ENCODE measurements at places on chromosomes 6 and 20.

GRCh38 chr20:44495802-44496481, 20.3 kb downstream of the TTPAL start:
- no peak for DNase-seq

GRCh38 chr6:109082188-109082577, 12.5 kb downstream of the SESN1 start:
- DNase-seq, result no peak

- DNase-seq, result no peak
These were observed 151.2 kb downstream of the TFAP2C start for GRCh38 chr20:56780266-56780665.

- DNase-seq, result no peak
These were observed 159.6 kb downstream of the SASH1 start for GRCh38 chr6:148502083-148502772.

- DNase-seq, result no peak
These were observed 38.5 kb downstream of the PLCG1 start for GRCh38 chr20:41175727-41176330.

- DNase-seq, result no peak
These were observed 143.4 kb downstream of the DHX35 start for GRCh38 chr20:39105551-39105950.

- DNase-seq, result no peak
These were observed 239.6 kb upstream of the ASCC3 start for GRCh38 chr6:101120747-101121146.

DNA sequence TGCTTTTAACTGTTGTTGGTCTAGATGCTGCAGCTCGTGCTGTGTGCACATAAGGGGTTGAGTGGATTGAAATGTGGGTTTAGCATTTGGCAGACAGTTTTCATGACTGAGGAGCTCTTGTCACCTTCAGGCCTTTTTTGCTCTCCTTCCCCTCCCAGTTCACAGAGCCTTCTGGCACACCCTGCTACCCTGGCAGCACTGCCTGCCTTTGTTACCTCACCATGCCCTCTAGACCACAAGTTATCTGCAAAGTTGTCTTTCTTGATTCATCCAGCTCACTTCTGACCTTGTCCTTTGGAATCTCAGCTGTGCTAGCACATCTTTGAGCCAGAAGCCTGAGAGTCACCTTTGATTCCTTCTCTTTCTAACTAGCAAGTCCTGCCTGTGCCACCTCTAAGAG, 348.9 kb upstream of the ZFP64 start:
- no peak for DNase-seq

GRCh38 chr20:47490795-47491194, 10.9 kb upstream of the NCOA3 start:
- DNase-seq, result no peak

DNA sequence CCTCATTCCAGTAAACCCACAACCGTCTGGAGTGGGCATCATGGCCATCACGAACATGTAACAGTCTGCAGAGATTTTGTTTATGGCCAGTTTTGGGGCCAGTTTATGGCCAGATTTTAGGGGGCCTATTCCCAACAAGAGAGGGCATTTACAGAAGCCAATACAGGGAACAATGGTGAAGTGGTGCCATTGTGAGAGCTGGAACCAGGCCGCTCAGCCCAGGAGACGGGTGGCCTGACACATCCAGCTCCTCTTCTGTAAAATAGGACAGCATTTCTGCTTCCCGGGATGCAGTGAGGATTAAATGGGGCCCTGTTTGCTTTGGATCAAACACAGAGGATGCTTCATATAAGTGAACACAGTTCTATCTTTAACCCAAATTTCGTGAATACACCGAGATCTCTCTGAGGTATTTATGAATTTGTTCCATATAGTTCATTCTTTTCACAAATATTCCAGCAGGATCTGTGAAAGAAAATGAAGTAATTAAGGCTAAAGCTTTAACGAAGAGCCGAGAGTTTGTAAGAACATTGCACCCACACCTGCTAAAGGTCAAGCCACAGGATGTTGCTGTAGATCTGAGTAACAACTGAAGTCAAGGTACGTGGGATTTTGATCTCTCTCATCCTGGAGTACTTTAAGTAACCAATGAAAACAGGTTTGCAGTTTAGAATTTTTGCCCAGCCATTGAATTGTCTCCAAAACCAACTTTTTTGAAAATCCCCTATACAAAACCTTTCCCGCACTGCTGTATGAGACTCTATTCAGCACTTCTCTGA, 14.5 kb upstream of the SIRPG start:
- DNase-seq, result no peak

- no peak for DNase-seq
These were observed 54.3 kb downstream of the PPP1R14C start for GRCh38 chr6:150196942-150197745.

DNA sequence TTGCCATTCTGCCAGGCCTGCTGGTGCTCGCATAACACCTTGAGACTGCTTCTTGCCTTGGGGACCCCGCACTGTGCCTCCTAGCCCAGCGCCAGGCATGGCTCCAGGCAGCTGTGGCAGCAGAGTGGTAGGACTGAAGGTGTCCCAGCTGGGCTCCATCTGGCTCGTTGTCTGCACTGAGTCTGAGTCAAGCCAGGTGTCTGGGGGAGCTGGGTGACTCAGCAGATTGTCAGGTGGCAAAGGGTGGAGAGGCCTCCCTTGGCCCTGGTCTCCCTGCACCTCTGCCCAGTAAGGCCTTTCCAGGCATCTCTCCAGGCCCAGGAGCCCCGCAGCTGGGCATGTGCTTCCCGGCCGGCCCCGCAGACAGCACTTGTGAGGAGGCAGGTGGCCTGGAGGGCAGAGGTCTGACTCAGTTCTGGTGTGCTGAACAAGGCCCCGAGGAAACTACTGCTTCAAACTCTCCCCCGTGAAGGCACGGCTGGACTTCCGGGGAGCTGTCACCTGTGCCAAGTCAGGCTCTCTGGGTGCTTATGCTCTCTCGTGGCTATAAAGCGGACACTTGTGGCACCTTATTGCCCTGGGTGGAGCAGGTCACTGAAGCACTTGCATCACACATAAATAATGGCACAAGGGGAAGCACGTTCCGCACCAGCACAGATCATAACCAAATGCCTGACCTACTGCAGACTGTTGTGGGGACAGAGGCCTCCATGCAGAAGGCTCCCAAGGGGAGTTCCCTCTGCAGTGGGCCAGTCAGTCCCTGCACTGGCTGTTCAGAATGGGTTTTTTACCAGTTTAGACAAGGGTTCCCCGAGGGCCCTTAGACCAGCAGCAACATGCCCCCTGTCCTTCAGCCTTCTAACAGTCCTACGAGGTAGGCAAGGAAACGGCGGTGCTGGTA, 27.5 kb downstream of the FOXC1 start:
- DNase-seq, result no peak

GRCh38 chr20:16758454-16759180, 10.5 kb downstream of the OTOR start:
- no peak for DNase-seq

GRCh38 chr20:58175836-58176235, 52.6 kb downstream of the ANKRD60 start:
- no peak for DNase-seq

DNA sequence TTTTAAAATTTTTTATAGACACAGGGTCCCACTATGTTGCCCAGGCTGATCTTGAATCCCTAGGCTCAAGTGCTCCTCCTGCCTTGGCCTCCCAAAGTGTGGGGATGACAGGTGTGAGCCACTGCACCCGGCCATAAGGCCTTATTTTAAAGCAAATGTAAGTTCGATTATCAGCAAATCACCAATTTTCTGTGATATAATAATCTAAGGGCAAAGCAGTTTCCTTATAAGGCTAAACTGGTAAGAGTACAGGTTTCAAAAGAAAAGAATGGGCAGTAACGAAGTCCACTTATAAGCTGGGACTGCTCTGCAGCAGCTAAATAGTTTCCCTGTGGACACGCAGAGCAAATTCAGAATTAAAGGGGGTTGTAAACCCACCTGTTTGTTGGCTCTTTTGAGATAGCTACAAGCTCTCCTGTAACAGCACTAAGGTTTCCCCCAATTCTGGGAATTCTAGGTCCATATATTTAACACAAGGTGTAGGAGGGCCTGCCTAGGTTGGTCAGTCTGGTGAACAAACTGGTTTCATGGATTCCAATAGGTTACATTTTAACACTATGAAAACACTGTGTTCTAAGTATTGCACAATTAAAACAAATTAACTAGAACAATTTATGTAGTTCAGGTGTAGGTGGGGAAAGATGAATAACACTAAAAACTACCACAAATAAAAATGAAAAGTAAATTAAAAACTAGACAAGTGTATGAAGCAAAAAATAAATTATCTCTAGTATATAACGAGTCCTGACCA, 26.3 kb downstream of the LHFPL5 start:
- no peak for DNase-seq

DNA sequence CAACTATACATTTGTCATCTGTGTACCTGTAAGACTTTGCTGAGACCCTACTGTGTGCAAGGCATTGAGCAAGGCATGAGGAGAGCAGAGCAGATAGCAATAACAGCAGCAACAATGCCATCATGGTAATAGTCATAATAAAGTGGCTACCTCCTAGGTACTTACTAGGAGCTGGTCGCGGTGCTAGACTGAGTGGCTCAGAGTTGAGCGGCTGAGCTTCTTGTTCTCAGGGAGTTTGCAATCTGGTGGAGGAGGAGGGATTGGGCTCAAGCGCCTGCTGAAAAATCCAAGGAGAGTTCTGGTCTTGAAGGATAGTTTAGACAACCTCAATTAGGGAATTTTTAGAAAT, 25.3 kb upstream of the CCDC167 start:
- no peak for DNase-seq

- no peak for DNase-seq
These were observed 218.2 kb downstream of the OR2B2 start for GRCh38 chr6:27693766-27694546.

DNA sequence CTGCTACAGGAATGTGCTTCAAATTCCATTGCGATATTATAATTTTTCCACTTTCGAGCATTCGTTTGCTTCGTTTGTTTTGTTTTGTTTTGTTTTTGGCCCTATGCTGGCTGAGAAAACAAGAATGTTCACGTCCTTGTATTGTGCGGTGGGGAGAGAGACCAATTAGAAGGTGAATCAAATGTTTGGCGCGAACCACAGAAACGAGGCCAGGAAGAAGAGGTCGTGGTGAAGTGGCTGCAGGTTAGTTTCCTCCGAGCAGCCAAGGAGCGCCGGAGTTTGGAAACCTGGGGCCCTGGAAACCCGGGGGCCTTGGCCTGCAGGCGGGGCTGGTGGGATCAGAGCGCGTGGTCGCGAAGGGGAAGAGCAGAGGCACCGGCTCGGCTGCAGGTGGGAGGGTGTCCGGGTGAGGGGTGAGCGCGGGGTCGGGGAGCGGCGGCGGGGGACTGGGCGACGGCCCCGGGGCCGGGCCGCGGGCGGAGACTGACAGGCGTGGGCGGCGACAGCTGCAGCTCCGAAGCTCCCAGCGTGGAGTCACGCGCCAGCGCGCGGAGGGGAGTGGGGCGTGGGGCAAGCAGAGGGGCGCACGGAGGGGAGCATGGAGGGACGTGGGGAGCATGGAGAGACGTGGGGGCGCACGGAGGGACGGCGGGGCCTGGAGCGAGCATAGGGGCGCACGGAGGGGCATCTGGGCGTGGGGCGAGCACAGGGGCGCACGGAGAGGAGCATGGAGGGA, 141.5 kb upstream of the PDE10A start:
- DNase-seq, result no peak

DNA sequence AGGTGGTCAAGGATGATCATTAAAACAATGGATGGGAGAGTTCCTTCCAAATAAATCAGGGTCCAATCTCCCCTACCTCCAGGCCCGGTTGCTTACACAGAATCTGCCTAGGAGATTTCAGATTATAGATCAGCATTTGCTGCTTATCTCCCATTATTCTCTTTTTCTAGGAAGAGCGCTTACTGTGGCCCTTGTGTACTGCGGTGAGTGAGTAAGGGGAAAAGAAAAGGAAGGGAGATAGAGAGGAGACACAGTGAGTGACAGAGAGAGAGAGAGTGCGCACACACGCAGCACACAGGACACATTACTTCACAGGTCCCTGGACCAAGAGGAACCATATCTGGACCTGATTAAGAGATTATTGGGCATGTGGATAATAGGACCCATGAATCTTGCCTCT, 6.2 kb downstream of the LATS1 start:
- no peak for DNase-seq

DNA sequence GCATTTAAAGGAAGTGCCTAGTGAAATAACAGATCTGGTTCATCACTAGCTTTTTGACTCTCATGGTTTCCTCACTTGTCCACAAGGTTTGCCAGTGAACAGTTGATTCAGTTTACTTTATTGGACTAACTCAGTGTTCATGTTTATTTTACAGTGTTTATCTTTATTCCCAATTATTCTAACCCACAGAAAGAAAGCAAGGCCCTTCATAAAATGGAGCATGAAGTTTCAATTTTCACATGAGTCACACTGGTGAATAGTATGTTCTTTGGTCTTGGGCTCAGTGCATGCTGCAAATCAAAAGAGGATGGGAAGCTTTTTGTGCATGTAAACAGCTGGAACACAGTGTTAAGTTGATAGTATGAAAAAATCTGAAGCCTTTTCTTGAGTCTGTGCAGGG, 217.6 kb upstream of the HDDC2 start:
- DNase-seq, result no peak

DNA sequence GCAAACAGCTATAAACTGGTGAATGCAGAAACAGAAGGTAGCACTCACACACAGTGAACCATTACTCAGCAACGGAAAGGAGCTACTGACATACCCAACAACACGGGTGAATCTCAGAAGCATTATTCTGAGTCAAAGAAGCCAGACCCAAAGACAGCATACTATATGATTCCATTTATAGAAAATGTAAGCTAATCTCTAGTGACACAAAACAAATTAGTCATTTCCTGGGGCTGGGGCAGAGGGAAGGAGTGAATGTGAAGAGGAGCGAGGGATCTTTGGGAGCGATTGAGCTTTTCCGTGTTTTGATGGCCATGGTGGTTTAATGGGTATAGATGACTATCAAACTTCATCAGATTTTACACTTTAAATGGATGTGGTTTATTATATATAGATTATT, 614.6 kb downstream of the DHX35 start:
- DNase-seq, result no peak

DNA sequence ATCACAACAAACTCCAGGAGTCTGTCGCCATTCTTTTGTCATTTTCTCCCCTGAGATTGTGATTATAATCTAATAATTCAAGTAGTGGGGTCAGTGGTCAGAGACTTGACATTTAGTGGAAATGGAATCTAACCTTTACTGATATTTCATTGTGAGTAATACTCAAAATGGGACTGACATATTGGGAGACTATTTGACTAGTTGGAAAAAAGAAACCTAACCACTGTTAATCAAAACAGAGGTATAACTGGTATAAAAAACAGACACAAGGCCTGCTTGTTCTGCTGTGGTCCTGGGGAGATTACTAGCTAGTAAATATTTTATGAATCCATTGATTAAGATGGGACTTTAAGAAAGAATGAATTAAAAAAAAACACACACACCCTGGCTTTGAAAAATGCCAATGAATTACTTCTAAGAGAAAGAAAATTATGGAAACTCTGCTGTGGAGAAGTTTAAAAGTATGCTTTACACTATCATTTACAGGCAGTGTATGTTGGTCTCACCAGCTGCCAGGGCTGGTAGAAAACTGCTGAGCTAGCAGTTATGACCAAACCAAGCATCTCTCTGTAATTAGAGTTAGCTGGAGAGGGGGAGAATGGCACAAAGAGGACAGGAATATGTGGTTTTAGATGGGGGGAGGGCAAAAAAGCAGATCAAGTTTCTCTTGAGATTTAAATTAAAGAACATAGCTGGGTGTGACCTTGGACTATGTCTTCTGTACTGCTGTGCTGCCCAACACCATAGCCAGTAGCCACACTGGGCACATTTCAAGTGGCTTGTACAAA, 103.7 kb downstream of the FYN start:
- DNase-seq, result no peak

GRCh38 chr6:158418501-158418900, 106.2 kb downstream of the TULP4 start:
- no peak for DNase-seq

GRCh38 chr6:96809119-96809518, 28.2 kb downstream of the GPR63 start:
- DNase-seq, result no peak

- no peak for DNase-seq
These were observed 315.9 kb downstream of the TFAP2A start for GRCh38 chr6:10098756-10099528.

Data from SK-N-MC (cell line).